ENCODE measurements at places on chromosomes 13 and 19.
A peak's percentile ranks its signal among the peaks of the same experiment; 100 is the strongest.

GRCh38 chr19:48618278-48618915, 581 bp downstream of the RPL18 start:
- no peaks in the 10 kb centered on the region for H3K27me3 ChIP-seq
- no peak for DNase-seq
- peak overlapping the region; percentile 93 for H3K4me3 ChIP-seq
- H3K4me1 ChIP-seq, result peaks cover 48% of the 10 kb centered on the region
- peak overlapping the region; percentile 95 for H3K27ac ChIP-seq

DNA sequence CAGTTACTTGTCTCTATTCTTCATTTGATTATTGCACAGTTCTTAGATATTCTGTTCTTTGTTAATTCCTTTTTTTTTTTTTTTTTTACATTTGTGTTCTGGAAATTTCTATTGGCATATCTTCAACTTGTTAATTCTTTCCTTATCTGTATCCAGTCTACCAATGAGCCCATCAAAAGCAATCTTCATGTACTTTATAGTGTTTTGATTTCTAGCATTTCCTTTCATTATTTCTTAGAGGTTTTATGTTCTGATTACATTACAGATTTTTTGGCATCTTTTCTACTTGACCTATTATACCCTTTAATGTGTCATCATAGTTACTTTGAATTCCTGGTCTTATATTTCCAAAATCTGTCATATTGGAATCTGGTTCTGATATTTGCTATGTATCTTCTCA, 2194.8 kb downstream of the PCDH9 start:
- no peak overlapping the region for H3K4me3 ChIP-seq
- H3K36me3 ChIP-seq, result no peaks in the 10 kb centered on the region
- H3K4me1 ChIP-seq, result no peaks in the 10 kb centered on the region
- DNase-seq, result no peak

GRCh38 chr19:4096049-4096892, 27.7 kb downstream of the MAP2K2 start:
- H3K27me3 ChIP-seq, result no peaks in the 10 kb centered on the region
- peaks cover 17% of the 10 kb centered on the region for H3K36me3 ChIP-seq
- DNase-seq, result no peak
- H3K4me1 ChIP-seq, result no peaks in the 10 kb centered on the region

DNA sequence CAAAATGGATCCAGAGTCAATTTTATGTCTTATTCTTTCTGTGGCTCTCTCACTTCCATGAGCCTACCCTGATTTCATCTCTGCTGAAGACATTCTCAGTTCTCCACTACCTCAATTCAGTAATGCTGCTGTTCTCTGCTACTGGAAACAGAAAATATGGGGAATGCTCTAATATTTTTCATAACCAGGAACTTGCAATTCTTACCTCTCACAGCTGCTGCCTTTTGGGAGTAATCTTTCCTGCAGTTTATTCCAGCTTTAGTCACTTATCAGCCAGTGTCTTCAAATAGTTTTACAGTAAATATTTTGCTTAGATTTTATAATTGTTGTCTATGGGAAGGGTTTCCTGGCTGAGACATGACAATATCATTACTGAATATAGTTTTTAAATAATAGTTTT, 145.1 kb upstream of the UFM1 start:
- no peaks in the 10 kb centered on the region for H3K27me3 ChIP-seq
- H3K27ac ChIP-seq, result no peak overlapping the region
- no peaks in the 10 kb centered on the region for H3K36me3 ChIP-seq
- DNase-seq, result no peak
- H3K4me3 ChIP-seq, result no peak overlapping the region

GRCh38 chr13:36432106-36432544, at the start of gene CCNA1:
Gene CCNA1, plus strand, starts transcription at chr13:36432495. Its CDS starts 562 bp downstream, at chr13:36433057.
- no peak within 1 kb of the TSS for H3K27ac ChIP-seq
- peak within 1 kb of the TSS; percentile 55 for H3K4me3 ChIP-seq
- peaks cover 45% of the 10 kb centered on the region for H3K27me3 ChIP-seq
- no peaks in the 10 kb centered on the region for H3K4me1 ChIP-seq
- no peak for DNase-seq
